ENCODE measurements at places on chromosomes 7 and 10.

DNA sequence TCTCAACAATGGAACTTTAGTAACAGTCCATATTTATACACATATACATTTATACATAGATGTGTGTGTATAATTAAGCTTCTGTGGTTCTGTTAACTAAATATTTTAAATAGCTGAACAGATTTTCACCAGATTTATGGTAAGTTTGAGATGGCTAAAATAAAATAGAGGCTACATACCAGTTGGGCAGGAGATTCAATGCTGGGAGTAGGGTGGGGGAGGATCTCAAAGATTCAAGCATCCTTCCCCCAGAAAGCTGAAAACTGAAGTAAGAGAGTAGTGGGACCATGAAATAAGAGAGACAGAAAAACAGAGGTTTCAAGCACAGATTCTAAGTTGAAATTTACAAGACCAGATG lies 14.0 kb downstream of the LRRC17 start:
- no peak for DNase-seq

GRCh38 chr10:122786269-122786668 lies 59.4 kb downstream of the CUZD1 start:
- DNase-seq: no peak

GRCh38 chr7:70512761-70513160 lies 619.2 kb upstream of the GALNT17 start:
- DNase-seq: no peak

- no peak for DNase-seq
Measured at GRCh38 chr7:1421020-1421790, 38.1 kb downstream of the MICALL2 start.

- DNase-seq: no peak
Measured at GRCh38 chr10:5625992-5626777, 40.2 kb downstream of the ASB13 start.

DNA sequence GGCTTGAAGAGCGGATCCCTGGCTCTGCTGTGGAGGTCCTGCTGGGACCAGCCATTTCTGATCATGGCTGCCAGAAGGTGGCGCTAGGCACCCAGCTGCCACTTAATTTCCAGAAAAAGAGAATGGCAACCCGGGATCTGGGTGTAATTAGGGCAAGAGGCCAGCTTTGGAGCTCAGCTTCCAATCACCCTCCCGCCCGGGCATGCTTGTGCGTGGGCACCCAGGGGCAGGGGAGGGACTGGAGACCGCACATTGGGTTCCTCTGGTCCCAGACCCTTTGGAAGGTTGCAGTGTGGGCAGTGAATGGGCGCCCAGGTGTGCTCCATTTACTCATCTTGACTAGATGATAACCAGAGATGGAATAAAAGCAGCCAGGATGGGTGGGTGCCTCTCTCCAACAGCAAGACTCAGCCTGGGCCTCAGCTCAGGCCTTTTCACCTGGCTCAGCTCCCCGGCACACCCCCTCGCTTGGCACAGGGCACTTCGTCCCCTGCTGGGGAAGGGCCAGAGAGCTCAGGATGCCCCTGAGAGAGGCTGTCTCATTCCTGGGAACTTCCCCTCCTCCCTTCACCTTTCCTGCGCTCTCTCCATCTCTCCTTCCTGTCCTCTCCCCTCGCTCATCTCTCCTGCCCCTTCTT lies 14.7 kb downstream of the FAM241B start:
- peak; percentile 64 for DNase-seq
